ENCODE measurements at places on chromosomes 4 and X. TPM values are rescaled to one million over a fixed set of nuclear protein-coding genes. Genes with fewer than 3 reads are reported as not detected.

- DNase-seq = peak; percentile 20
These were observed at the start of gene RAB33A for GRCh38 chrX:130171446-130172126. Gene RAB33A (plus strand): TSS chrX:130171962. CDS start chrX:130172063, 101 bp downstream.

GRCh38 chr4:5143940-5144339, 92.7 kb downstream of the STK32B start:
- no peak for DNase-seq

GRCh38 chrX:132257116-132257515, 37.9 kb upstream of the RAP2C start:
- DNase-seq = no peak

Gene UCP1
- not detected for total RNA-seq

Gene TCEAL7
- total RNA-seq = not detected

DNA sequence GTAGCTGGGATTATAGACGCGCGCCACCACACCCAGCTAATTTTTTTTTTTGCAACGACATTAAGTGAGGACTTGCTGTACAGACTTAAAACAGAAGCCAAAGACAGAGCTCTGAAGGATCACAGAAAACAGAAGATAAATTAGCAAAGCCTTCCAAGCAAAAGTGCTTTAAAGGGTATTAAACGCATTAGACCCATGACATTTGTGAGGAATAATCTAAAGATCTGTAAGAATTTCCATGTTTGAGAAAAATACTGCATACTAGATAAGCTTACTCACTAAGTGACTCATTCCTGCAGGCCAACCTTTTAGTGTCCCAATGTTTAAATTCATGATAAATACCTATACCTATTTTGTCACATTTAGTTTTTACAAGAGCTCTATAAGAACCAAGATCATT, 27.4 kb downstream of the SMARCA1 start:
- DNase-seq = no peak

Gene LRIT3
- total RNA-seq = 0.22 TPM

Gene CORIN
- total RNA-seq = not detected

DNA sequence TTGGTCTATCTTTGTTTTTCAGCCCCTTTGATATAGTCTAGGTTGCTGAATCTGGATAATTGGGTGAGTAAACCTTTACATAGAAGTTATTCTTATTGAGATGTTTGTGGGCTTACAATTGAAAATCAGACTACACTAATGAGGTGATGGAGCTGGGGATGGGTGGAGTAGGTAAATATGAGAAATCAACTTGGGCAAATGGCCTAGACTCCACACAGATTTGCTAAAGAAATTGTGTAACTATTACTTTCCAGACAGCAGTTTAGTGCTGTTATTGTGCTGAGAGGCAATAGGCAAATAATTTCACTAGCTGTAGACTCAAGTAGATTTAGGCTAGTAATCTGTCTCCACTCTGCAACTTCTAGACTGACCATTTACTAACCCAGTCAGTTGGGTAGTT, 8.2 kb downstream of the DIAPH2 start:
- DNase-seq = no peak

GRCh38 chr4:156495091-156495490, 476.5 kb downstream of the PDGFC start:
- no peak for DNase-seq

GRCh38 chrX:133171962-133172708, 46.0 kb downstream of the TFDP3 start:
- no peak for DNase-seq

DNA sequence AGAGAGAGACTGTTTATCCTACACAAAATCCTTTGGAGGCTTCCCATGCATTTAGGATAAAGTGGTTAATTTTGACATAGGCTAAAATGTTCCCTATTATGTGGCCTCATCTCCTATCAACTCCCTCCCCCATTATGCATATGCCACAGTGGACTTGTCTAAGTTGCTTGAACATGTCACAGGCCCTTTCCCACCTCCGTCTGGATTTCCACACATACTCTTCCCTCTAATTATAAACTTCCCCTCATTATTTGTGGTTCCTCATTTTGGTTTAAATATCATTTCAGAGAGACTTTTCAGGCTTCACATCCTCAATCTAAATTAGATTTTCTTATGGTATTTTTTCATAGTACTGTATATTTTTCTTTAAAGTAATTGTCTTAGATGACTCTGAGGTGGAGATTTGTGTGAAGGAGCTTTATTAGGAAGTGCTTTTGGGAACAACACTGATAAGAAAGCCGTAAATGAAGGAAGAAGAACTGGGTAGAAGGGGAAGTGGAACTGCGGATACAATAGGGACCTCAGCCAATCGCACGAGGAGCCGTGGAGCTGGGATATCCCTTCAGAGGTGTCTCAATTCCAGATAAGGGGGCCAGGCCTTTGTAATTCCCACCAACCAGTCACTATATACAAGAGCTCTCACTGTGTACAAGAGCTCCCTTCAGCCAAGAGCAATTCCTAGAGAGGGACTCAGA, 7.9 kb downstream of the C4orf17 start:
- DNase-seq = no peak

Gene PNMA5
- 0.27 TPM for total RNA-seq

- DNase-seq = no peak
These were observed 8.8 kb downstream of the PLXNA3 start for GRCh38 chrX:154466907-154467306.

- DNase-seq = no peak
These were observed 87.3 kb downstream of the CAMK2D start for GRCh38 chr4:113674251-113674650.

GRCh38 chrX:18146954-18147353, 73.7 kb downstream of the BEND2 start:
- DNase-seq = no peak

Gene SULT1B1
- total RNA-seq = 0.04 TPM

All from activated B cell treated with CpG ODN at 0.5 μM for 24 hours (primary cell).